ENCODE measurements at places on chromosomes 12 and 14.

DNA sequence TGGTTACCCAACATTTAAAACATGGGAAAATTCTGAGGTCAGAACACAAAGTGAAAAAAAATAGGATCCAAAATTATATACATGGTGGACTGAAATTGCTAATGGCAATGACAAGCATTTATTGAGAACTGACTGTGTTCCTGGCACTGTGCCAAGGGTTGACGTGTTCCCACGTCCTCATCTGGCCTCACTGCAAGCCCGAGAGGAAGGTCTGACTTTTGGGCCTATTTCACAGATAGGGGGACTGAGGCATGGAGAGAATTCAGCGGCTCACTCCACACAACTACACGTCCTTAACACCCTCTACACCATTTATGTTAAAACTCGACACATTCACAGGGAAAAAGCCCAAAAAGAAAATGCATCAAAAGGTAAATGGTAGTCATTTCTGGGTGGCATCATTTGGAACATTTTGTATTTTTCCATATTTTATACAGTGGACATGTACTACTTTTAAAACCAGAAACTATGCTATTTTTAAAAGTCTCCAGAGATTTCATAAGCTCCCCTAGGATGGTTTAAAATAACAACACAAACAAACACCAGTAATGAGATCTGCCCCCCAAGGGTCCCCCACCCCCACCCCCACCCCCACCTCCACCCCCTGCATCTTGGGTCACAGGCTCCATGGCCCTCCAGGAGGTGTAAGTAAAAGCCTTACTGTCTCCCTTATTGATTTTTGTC is 27.7 kb downstream of the CLMN start:
- peak; percentile 56 for DNase-seq

DNA sequence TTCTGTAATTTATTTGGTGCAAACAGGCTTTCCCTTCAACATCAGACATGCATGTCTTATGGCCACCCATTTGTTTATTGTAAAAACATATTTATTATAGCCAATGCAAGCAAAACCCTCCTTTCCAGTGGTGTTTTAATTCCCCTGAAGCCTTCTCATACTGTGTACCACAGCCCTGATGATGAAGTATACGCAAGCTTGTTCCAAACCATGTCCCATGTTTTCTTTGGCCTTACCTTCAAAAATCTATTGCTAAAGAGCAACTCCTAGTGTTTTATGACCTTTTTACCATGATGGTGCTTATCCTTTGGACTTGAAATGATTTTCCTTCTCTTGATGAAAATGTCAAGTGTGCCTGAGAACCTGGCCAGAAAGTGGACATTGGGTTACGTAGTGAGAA is 85.9 kb upstream of the CCDC91 start:
- DNase-seq, result no peak

DNA sequence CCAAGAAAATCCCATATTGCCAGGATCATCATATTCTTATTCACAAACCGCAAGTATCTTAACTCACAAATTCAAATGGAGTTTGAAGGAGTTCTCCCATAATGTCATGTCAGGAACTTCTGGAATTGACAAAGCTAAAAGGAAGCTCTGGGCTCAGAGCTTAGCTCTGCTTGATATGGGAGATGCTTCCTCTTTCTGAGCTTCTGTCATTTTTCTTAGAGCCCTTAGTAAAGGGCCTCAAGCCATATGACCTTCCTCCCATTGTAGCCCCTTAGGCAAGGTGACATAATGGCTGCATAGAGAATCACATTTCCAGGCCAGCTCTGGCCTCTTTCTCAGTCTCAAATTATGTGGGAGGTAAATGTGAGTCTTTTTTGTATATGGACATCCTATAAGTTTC is 40.9 kb downstream of the SLC4A8 start:
- DNase-seq, result no peak

DNA sequence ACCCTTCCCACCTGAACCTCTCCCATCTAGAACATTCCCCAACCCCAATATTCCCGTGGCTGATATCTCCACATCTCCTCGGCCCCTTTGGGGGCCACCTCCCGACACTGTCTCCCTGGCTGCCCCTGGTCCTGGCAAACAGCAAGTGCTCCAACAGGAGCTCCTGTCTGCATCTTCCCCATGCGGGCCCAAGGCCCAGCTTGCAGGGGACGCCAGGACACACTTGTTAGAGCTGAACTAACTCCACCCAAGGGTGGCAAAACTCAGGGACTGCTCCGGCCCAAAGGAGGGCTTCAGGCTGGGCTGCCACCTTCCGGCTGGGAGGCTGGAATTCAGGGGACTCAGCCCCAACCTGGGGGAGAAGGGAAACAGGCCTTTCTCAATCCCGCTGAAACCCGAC is 106.6 kb downstream of the NCOR2 start:
- no peak for DNase-seq

DNA sequence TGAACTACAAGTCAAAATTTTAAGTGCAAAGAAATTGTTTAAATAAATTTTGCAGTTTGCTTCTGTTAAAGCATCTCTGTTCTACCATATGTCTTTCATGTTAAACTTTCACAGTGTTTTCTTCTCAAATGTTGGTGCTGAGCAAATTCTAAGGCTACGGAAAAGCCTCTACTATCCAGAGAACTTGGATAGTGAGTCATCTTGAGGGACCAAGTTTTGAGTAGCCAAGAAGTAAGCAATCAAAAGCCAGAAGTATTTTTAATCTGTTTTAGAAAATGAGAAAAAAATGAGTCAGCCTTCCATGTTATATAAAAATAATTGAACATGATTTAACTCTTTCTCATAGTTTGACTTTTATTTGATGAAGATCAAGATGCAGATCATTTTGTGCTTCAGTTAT is 3.3 kb downstream of the BRMS1L start:
- no peak for DNase-seq

- DNase-seq, result no peak
Measured at GRCh38 chr12:82645414-82645813, 41.3 kb upstream of the TMTC2 start.

DNA sequence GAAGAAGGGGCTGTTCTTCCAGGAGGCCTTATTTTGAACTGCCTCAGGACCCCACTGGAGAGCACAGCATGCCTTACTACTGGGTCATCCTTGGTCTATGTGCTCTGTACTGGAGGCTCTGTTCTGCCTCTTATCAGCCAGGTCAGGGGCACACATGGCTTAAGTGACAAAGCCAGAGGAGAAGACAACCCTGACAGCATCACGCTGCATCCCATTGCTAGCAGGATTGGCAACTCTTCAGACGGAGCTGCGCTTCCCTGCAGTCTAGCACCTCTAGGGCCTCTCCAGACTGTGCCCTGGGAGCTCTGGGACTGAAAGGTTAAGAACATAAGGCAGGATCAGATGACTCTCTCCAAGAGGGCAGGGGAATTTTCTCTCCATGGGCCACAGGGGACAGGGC is 17.3 kb upstream of the TIGAR start:
- no peak for DNase-seq

DNA sequence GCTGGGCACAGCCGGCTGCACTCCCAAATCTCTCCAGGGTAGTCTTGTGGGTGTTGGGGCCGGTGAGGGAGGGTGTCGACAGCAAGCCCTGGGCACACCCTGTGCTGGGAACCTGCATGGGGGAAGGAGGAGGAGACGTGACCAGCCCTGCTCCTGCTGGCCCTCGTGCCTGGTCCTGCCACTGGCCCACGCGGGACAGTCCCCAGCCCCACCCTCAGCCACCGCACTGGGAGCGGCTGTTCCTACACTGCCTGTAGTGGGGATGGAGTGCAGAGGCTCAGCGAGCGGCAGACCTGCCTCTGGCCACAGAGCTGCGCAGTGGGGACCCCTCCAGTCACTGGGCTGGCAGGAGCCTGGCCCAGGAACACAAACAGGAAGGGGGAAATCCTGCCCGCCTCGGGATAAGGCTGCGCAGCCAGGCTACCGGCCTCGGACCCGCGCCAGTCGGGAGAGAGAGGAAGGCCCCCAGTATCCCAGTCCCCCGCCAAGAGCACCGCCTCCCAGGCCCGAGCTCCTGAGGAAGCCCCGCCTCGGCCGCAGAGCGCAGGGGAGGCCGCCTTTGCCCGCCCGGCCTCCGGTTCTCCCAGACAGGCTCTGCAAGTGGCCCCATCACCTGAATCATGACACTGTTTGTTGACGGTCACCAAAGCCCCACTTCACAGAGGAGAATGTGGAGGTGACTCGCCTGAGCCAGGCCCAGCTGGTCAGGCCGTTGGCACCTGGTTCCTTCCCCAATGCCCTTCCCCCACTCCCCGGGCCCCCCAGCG is 10.6 kb downstream of the AHNAK2 start:
- DNase-seq, result no peak

- DNase-seq, result no peak
Measured at GRCh38 chr12:108381787-108382436, 42.8 kb upstream of the CMKLR1 start.

GRCh38 chr12:6772726-6773589 is 638 bp downstream of the LAG3 start:
- no peak for DNase-seq

- no peak for DNase-seq
Measured at GRCh38 chr12:49643961-49644619, 20.7 kb downstream of the PRPF40B start.

- DNase-seq, result no peak
Measured at GRCh38 chr12:118068445-118068844, 7.5 kb upstream of the WSB2 start.

DNA sequence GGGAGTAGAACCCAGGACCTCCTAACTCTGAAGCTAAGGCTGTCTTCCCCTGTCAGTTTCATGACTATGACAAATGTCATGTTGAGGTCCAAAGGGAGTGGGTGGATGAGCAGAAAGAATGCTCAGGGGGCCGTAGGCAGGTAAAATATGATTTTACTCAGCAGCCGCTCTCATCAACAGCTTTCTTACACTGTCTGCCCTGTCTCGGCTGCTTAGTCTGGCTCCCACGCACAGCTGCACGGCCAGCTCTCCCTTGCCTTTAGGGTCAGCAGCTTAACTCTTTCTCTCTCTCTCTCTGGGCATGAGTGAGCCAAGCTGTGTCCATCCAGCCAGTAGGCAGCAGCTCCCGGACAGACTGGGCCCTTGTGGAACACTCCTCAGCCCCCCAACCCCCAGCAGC is 95.2 kb downstream of the GCH1 start:
- DNase-seq, result no peak

GRCh38 chr14:89681086-89682018 is 264.3 kb upstream of the FOXN3 start:
- DNase-seq, result no peak

- DNase-seq, result peak; percentile 64
Measured at GRCh38 chr12:109597795-109598427, 24.3 kb downstream of the MVK start.

DNA sequence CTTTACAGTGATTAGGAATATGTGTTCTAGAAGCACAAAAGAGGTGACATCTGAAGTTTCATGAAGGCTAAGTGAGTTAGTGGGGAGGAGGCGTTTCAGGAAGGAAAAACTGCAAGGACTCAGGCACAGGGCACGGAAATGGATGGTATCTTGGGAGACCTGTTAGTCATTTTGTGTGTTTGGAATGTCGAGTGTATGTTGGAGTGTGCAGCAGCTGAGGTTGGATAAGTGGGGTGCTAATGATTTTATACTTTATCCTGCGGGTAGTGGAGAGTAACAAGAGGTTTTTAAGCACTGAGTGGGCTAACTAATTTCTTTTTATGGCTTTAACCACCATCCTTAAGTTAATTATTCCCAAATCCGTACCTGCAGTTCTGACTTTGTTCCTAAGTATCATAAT is 571.5 kb upstream of the FBXO33 start:
- DNase-seq, result no peak

DNA sequence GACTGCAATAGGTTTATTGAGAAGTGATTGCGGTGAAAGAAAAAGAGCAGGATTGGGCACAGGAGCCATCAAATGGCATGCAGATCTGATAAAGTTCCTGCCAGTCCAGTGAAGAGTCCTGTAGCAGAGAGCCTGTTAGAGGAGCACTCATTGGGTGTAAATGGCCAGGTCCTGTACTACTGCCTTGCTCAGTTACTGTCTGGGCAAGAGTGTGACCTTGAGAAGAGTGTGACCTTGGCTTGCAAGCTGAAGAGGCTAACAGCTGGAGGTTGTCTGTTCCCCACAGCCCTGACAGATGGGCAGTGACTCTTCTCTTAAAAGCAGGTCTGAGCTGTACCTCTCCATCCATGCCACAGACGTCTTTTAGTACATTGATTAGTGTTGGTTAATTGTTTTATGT is 148.6 kb upstream of the SLC38A2 start:
- no peak for DNase-seq

- no peak for DNase-seq
Measured at GRCh38 chr14:80602946-80603345, 338.6 kb downstream of the CEP128 start.

- DNase-seq, result peak; percentile 60
Measured at GRCh38 chr12:6341417-6342139, at the start of gene TNFRSF1A. TSS of gene TNFRSF1A (minus strand) at chr12:6342076. CDS start at chr12:6341814, 262 bp downstream.

DNA sequence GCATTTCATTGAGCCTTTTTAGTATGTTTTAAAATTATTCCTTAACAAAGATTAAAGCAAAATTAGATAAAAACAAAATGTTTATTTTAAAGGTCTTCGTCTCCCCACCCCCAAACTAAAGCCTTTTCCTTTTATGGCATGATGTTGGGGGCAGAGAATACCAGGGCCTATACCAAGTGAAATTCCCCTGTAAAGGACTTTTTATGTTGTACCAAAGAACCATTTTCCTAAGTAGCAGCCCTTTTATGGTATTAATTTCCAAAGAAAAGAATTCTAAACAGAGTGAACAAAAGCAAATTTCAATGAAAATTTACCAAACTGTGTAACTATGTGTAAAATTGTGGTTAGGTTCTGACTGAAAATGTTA is 71.9 kb upstream of the GNPNAT1 start:
- DNase-seq, result no peak

- peak; percentile 92 for DNase-seq
Measured at GRCh38 chr14:93184391-93185348, at the start of the genes LYSET and MOAP1. TSS of gene LYSET (plus strand) at chr14:93185317. CDS start at chr14:93185406, 89 bp downstream. TSS of gene MOAP1 (minus strand) at chr14:93184897. CDS start at chr14:93184242, 655 bp downstream.

- no peak for DNase-seq
Measured at GRCh38 chr12:130673036-130673705, 42.9 kb downstream of the RIMBP2 start.

- DNase-seq, result peak; percentile 2
Measured at GRCh38 chr12:16472631-16473030, 125.2 kb downstream of the MGST1 start.

- peak; percentile 44 for DNase-seq
Measured at GRCh38 chr12:119423285-119423684, 88.8 kb downstream of the CCDC60 start.

DNA sequence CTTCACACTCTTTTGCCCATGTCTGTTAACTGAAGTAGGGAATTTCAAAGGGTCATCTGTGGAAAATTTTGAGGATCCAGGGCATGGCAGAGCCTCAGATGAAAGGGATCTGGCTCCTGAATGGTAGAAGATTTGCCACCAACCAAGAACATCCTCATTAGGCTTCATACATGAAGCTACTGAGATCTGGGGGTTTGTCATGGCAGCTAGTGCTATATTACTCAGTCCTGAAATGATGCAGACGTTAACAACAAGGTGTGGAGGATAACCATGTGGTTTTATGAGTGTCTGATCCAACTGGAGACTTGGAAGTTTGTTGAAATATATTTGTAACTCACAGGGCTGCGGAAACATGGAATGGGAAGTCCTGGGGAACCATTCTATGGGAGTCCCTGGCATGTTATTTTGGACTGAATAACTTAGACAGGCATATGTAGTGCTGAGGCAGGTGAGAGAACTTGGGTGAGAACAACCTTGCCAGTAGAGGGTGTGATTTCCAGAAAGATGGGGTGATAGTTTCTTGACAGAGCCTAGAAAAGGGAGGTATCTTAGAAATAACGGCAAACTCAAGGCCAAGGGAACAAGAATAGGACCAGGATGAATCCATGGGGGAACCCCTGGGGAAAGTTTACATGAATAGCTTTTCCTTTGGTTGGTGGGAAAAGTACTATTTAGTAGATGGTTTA is 42.0 kb upstream of the C12orf75 start:
- DNase-seq, result no peak
